ENCODE measurements at places on chromosomes 2 and 18.

DNA sequence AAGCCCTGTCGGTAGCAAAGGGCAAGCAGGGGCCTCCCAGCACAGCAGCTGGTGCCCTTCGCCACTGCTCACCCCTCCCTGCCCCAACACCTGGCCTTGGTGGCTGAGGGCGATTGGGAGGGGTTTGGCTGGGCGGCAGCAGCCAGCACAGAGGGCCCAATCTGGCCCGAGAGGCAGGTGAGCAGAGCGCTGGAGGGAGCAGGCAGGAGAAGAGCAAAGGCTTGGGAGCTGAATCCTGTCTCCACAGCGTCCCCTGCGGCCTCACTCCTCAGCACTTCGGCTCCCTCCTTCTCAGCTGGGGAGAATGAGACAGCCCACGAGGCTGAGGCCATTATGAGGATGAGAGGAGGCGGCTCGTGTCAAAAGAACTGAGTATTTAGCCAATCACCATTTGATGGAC, 74.9 kb upstream of the TAF1B start:
- no peak for DNase-seq

- DNase-seq = no peak
Observed at GRCh38 chr2:136057023-136057801, 60.7 kb downstream of the CXCR4 start.

DNA sequence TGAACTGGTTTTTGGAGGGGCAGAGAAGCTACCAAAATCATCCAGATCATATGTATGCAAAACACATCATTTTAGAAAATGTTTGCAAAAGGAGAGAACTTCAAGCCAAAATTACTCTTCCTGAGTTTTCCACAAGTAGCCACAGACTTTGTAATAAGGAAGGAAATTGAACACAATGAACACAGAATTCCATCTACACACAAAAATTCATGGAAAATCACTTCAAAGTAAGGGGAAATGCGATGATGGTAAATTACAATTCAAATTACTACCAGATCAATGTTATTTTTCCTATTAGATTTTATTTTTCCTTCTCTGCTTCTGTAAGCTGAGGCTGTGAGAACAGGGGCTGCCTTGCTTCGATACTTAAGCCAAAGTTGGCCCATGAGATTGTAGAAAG, 172.1 kb upstream of the ARL4C start:
- DNase-seq = no peak

DNA sequence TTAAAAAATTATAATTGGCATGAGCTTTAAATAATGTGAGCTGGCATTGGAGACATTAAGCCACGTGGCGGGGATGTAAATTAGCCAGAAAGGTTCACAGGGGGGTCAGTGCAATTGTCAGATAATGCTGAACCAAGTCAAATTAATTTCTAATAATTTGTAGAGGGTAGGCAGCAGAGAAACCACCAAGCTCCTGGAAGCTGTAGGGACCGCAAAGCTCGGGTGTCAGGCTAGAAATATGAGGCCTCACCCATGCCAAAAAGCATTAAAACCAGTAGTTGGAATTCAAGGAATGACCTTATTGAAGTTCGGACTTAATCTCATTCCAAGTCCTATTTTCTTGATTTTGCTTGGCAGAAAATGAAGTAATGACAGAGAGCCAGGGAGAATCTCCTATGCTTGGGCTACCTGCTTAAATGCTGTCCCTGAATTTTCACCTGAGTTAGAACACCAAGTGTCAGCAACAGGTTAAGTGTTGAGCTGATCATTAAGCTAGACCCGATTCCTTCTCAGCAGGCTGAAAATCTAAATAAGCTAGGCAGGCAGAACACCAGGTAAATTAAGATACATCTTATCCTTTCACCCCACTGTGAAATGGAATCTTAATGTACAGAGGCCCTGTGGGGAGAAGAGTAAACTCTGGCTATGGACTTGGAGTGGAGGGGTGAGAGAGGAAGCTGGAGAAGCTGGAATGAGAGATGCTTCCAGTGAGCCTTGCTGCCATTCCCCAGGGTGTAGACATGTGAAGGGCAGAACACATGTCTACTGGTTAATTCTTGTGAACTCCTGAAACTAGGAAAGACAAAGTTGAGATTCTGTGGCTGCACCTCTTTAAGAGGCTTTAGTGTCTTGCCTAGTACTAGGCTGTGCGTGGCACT, 520.0 kb downstream of the SLC4A3 start:
- no peak for DNase-seq

DNA sequence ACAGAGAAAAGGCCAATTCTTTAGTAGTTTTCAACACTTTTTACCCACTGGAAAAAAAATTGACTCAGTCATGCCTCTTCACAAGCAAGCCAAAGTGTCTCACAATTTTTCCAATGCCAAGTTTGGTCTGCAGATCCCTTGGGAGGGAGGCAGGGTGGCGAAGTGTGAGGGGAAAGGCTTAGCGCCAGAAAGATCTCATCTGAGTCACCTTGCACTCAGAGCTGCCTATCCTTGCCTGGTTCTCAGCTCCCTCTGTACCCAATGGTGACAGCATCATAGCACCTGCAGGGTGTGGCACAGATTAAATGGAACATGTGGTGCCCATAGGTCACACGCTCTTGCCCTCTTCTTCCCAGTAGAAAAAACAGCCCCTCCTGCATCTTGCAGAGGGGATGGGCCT, 55.2 kb upstream of the GYPC start:
- DNase-seq = no peak

GRCh38 chr18:37332628-37333420, 232.8 kb downstream of the CELF4 start:
- no peak for DNase-seq

GRCh38 chr2:69082430-69082997, 69.5 kb downstream of the ANTXR1 start:
- no peak for DNase-seq

GRCh38 chr2:120564213-120565094, 171.2 kb upstream of the GLI2 start:
- no peak for DNase-seq

DNA sequence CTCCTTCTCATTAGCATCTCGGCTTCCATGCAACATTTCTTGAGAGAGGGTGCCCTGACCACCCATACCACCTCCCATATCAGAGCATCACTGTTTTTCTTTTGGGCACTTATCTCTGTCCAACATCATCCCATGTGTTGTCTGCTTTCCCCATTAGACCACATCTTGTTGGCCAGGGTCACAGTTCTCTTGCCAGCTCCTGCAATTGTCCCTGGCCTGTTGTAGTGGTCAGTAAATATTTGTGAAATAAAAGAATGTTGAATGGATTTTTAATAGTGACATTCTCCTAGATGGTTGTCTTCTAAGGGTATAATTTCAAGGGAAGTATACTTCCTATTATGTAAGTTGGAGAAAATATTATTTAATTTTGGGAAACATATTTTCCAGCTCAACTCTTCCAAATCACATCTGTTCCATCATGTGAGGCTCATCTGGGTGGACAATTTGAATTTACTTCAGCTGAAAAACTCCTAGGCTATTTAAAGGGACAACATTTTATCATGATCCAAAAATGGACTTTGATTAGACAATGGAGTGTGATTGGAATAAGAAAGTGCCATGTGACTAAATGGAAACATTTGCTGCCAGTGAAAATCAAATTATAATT, 83.0 kb downstream of the MOGAT1 start:
- no peak for DNase-seq

GRCh38 chr2:156518138-156518537, 82.0 kb downstream of the GPD2 start:
- DNase-seq = no peak

DNA sequence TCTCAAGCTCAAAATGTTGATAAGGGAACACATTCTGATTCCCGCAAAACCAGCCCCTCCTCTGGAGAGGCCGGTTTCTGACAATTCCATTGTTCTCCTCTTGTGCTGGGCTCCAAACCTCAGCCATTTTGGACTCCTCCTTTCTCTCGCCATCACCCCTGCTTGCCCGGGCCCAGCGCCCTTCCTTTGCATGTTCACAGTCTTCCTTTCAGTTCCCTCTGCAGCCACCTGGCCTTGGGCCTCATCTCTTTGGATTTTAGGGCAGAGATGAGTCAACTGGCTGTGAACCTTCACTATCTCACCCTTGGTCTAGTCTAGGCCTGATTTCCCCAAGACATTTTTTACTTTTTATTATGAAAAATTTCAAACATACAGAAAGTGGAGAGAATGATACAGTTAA, 155.9 kb upstream of the MAP3K20 start:
- DNase-seq = no peak

- DNase-seq = no peak
Observed at GRCh38 chr18:13465476-13465875, 246.9 kb downstream of the LDLRAD4 start.

All from stimulated activated CD8-positive, alpha-beta memory T cell treated with anti-CD3 and anti-CD28 coated beads, Interleukin-4, amount 100 ng/mL, for 1 hour (primary cell).